ENCODE measurements at places on chromosomes 6 and 20. TPM values are rescaled to one million over a fixed set of nuclear protein-coding genes. Genes with fewer than 3 reads are reported as not detected.

The NKAIN2 gene
- total RNA-seq = not detected

The GPLD1 gene
- total RNA-seq = 2.2 TPM

The JAG1 gene
- 71.6 TPM for total RNA-seq

The SLC17A2 gene
- not detected for total RNA-seq

The PCK1 gene
- total RNA-seq = not detected

The ZMYND8 gene
- total RNA-seq = 23.6 TPM

The COL9A3 gene
- 1.0 TPM for total RNA-seq

The IDH3B gene
- total RNA-seq = 66.7 TPM
